ENCODE measurements at places on chromosomes 7 and 10.

- DNase-seq = no peak
Observed at GRCh38 chr7:76515999-76516443, 5.7 kb downstream of the UPK3B start.

- no peak for DNase-seq
Observed at GRCh38 chr10:47396311-47396717, 12.2 kb upstream of the ZNF488 start.

GRCh38 chr10:60537697-60538096, 148.0 kb upstream of the ANK3 start:
- no peak for DNase-seq

GRCh38 chr7:73621168-73622063, 2.9 kb downstream of the MLXIPL start:
- no peak for DNase-seq

- DNase-seq = no peak
Observed at GRCh38 chr10:30433306-30433729, 666 bp upstream of the MAP3K8 start.

DNA sequence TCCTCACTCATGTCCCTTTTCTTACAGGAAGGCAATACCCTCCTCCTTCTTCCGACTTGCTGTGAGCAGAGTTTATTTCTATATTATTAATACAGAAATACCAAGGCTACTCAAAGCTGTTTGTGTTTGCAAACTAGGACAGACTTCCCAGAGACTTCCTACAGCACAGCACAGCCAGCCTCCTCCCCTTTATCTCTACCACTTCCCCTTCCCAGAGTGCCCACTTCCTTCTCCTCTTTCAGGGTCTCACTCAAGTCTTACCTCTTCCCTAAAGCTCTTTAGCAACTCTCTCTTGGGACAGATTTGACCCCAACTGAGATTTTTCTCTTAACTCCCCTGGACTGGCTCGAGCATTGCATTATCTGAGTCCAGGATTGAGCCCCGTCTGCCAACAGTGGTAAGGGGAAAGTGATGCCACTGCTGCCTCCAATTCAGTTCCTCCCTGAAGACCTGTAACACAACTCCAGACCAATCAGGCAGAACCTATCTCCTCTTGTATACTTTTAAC, 5.5 kb upstream of the LRGUK start:
- DNase-seq = no peak

DNA sequence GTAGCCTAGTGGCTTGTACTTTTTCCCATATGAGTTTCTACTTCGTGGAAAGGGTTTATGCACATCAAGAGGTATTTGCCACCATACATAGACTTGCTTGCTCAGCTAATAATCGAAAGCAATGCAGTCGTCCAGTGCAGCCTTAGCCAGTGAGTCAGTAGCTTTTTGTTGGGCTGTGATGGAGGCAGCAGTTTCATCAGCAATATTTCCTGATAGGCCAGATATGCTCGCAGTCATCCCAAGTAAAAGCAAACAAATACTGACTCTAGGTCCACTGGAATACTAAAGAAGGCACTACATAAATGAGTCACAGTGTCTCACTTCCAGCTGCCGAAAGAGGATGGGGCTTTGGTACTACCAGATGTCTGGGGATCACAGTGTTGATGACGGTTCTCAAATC, 2.1 kb upstream of the BNIP3 start:
- DNase-seq = no peak

GRCh38 chr7:141920281-141920680, 4.1 kb downstream of the OR9A4 start:
- DNase-seq = no peak

DNA sequence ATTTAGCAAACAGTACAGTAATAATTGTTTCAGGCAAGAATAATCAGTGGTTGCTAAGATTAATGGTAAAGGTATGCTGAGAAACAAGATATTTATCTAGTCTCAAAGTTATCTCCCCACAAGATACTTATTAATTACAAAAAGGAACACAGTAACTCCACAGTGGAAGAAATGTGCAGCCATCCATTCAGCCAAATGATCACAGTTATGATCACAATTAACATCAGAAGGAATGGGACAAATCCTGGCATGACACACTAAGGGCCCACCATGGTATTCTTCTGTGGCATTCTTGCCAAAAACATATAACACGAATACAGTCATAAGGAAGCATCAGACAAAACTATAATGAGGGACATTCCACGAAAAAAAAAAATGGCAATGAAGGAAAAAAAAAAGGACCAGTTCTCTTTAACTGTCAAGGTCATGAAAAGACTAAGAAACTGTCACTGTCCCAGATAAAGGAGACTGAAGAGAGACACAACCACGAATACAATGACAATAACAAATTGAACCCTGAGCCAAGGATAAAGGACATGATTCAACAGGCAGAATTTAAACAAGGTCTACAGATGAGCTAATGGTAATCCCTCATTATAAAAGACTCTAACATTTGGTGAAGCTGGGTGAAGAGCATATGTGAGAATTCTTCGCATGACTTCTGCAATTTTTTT, 20.9 kb downstream of the NUDCD3 start:
- no peak for DNase-seq

DNA sequence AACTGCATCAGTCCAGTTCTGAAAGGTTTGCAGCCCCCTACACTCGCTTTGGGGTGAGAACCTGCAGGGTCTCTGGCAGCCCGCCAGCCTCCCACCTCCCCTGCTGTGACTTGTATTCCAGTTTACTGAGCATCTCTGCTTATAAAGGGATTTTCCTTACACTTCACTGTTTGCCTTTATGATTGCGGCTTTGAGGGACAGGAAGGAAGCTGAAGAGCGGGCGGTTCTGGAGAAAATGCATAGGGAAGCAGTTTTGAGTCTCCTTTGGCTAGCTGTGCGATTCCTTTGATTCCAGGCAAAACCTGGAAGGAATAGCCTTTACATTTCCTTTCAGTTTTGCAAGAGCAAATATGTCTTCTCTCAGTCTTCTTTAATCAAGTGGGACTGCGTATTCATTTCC, 65.0 kb upstream of the TRIM8 start:
- no peak for DNase-seq

- no peak for DNase-seq
Observed at GRCh38 chr10:52635651-52636050, 136.9 kb downstream of the MBL2 start.

- no peak for DNase-seq
Observed at GRCh38 chr7:78197447-78197846, 398.9 kb downstream of the PHTF2 start.

DNA sequence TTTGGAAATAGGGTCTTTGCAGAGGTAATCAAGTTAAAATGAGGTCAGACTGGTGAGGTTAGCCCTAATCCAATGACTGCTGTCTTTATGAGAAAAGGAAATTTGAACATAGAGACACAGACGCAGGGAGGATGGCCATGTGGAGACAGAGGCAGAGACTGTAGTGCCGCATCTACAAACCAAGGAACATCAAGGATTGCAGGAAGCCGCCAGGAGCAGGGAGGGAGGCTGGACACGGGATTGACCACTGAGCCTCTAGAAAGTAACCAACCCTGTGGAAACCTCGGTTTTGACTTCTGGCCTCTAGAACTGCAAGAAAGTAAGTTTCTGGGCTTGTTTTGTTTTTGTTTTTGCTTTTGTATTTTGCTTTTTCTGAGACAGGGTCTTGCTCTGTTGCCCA, 68.4 kb upstream of the ADAM12 start:
- no peak for DNase-seq

- no peak for DNase-seq
Observed at GRCh38 chr10:59362959-59363381, 621 bp upstream of the FAM13C start.

DNA sequence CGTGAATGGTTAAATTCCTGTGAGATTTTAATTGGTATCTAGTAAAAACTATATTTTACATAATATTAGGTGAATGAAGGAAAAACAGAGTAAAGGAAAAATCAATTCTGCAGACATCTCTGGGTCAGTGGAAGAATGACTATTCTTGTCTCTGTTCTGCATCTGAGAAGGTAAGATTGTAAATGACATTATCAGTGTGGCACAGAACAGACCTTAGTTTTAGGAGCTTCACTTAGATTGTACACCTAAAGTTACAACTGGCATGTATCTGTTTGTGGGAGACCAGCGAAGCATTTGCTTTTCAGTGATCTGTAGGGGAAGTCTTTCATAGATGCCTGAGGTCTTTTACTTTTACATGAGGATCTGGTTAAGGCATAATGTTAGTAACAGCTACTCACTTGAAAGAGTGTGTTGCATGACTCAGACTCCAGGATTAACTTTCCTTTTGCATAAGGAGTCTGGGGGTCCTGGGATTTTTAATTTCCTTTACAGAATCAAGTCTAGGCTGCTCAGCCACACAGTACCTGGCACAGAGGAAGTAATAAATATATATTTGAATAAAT, 56.2 kb downstream of the JMJD1C start:
- no peak for DNase-seq

DNA sequence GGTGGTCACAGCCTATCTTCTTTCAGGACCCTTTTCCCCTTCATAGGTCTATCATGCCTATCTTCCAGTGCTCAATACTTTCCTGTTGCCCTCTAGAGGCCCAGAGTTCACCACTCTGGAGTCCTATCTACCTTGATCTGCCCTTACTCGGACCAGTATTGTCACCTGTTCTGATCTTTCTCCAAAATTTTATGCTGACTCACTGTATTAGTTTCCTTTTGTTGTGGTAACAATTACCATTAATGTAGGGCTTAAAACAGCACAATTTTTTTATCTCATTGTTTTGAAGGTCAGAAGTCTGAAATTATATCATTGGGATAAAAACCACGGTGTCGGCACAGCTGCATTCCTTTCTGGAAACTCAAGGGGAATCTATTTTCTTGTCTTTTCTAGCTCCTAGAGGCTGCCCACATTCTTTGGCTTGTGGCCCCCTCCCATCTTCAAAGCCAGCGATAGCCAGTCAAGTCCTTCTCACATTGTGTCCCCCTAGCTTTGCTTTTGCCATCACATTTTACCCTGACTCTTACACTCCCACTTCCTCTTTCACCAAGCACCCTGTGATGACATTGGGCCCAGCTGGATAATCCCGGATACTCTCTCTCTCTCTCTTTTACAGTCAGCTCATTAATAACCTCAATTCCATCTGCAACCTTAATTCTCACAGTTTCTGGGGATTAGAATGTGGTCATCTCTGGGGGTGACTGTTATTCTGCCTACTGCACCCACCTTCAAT, 54.6 kb downstream of the TFAM start:
- DNase-seq = no peak

GRCh38 chr7:114502454-114503254, 88.0 kb downstream of the FOXP2 start:
- DNase-seq = no peak

DNA sequence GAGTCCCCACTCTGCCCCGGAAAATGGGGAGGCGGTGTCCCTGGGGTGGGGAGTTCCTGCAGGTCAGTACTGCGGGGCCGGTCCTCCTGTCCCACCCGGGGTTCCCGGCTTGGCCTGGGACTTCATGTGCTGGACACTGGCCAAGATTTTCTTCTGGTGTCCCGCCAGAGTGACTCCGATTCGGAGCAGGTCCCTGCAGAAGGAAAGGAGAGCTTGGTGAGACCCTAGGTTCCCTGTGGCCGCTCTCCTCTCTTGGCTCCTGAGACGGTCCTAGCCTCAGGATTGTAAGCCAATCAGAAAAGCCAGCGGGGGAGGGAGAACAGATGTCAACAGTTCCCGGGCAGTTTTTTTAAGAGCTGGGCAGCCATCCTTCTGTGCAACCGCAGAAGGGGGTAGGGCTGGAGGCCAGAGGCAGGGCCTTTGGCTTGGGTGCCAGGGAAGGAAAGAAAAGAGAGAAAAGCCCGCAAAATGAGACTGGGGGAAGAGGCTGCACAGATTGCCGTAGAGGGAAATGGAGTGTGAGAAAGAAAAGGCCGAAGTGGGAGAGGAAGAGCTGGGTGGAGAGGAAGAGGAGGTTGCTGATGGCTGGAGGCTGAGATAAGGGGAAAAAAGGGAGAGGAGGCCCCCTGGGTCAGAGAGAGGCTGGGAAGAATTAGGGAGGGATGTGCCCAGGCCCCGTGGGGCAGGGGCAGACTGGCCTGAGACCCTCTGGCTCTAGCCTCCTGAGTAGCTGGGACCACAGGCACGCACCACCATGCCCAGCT, 23.7 kb downstream of the EPHB4 start:
- no peak for DNase-seq

DNA sequence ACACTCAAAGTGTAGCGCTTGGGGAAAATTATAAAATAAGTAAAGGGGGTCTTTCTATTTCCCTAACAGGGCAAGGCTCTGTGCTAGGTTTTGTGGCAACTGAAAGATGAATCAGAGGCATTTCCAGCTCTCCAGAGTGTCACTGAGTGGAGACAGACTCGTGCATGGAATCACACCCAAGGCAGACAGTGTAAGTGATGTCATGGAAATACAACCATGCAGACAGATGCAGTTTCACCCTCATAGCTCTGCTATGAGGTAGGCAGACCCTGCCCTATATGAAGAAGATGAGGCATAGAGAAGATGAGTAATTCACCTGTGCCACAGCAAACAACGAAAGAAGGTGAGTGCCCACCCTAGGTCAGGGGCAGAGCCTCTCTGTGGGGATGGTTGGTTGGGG, 57.2 kb upstream of the PITRM1 start:
- no peak for DNase-seq

DNA sequence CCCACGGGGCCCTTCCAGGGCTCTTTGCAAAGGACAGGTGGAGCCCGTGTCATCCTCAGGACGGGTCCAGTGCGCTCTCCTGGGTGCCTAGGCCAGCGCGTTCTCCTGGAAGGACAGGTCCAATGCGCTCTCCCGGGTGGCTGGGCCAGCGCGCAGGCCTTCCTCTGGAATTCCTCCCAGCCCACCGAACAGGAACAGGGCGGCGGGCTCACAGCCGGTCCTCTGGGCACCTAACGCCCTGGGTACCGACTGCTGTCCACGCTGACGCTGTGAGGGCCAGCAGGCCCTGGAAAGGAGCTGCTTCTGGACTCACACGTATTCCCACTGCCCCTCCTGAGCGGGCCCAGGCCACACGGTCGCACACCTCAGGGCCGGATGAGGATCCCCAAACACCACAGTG, 49.3 kb downstream of the STK32C start:
- DNase-seq = no peak

DNA sequence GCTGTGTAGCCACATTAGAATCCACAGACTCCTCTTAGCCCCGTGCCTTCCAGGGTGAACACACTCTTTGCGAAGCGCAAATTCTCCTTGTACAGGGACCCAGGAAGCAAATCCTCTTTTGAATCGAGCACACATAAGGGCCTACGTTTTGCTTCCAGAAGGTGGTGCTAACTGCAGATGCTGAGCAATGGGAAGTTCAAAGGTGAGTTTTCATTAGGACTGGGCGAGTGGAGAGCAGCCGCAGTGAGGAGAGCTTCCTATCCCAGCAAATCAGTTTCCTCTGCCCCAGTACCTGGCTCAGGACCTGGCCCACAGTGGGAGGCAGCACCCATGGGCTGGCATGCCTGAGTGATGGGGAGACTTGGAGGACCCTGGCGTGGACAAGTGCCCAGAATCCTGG, 23.5 kb upstream of the GPR26 start:
- no peak for DNase-seq

Data from stimulated activated CD4-positive, alpha-beta T cell treated with anti-CD3 and anti-CD28 coated beads, TNF-alpha, amount 100 ng/mL, for 24 hours (primary cell).